NCI-H345 (cell line): ENCODE measurements at places on chromosomes 6 and 20.

DNA sequence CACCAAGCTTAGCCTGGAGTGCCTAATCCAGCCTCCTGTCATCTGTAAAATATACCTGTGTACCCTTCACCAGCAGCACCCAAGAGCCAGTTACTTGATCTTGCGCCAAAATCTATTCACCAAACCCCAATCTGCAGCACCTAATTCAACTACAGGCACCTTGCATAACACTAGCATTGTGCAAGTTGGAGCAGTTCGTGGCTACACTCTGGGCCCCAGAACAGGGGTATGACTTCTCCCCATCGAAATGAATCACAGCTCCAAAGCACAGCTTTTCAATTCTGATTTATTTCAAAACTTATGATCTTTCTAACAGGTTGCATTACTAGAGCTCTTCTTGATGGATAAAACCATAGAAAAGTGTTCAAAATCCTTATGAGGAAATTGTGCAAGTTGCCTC is 100.4 kb upstream of the TCF21 start:
- no peak for DNase-seq

DNA sequence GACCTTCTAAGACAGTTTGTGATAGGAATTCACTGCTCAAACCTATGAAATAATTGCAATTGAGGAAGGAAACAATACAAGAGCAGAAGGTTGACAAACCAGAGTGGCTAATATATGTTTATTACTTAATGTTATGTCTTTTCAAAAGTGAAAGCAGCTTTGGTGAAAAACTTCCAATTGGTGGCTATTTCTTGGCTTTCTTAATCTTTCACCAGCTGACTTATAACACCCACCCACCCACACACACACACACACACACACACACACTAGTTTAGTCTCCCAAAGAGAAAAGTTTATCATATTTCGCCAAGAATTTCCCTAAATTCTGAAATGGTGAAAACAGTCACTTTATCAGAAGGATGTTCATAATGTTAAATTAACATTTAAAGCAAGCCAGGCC is 583.5 kb downstream of the EYS start:
- no peak for DNase-seq

GRCh38 chr6:25963426-25964123 is 973 bp downstream of the TRIM38 start:
- peak; percentile 39 for DNase-seq

DNA sequence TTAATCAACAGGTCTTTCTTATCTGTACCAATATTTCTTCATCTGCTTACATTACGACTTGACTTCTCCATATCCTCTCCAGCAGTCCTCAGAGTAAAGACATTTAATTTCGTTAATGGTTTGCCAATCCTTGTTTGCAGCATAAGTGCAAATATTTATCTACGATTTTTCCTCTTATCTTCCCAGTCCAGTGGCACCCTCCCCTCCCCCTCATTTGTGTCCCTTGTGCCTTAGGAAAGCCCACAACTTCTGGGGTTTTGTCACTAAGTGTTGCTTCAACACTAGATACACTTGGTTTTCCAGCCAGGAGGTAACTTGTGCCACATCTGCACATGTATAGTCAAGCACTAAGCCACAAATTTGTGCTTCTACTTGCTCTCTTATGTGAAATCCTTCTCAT is 327.2 kb downstream of the CBLN4 start:
- no peak for DNase-seq

DNA sequence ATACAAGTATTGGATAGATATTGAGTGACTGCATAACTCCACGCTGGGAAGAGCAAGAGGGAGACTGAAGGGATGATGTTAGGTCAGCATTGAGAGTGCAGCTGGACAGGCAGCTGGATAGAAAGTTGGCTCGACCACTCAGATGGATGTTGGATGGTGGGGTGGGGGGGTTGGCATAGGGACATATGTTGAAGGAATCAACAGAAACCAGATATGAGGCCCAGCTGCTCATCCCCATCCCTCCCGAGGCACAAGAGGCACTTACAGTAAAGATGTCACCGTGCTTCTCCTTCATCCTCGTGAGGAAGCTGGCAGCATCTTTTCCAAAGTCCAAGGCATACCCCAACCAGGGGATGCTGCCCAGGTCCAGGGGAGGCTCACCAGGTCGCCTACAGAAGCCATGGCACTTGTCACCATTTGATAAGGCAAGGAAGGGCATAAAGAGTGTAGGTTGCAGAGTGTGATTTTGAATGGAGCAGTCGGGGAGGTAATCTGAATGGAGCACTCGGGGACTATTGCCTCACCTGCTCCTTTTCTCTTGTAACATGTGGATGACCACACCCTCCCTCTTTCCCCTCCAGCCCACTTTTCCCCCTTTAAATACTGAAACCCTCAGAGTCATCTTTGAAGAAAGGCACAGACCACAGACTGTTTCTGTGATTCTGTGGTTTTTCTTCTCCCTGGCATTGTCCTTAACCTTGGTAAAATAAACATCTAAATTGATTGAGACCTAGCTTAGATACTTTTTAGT is 18.0 kb downstream of the PTGIS start:
- DNase-seq, result no peak

DNA sequence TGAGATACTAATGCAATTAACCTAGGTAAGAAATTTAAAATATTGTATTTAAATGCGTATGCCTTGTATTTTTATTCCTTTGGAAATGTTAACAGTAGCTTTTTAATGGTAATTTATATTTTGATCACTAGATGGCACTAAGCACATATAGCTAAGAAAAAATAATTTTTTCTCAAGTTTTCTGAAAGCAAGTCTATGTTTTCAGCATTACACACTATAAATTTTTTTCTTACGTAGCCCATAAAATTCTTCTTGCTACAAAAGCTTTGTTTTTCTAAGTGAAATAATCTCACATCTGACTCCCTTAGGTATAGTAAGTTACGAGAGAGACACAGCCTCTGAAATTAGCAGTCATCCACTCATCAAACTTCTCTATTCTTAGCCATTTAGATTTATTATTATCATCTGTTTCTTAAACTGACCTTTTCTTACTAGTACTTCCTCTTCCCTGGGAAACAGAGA is 35.7 kb downstream of the TSPYL4 start:
- DNase-seq, result no peak

DNA sequence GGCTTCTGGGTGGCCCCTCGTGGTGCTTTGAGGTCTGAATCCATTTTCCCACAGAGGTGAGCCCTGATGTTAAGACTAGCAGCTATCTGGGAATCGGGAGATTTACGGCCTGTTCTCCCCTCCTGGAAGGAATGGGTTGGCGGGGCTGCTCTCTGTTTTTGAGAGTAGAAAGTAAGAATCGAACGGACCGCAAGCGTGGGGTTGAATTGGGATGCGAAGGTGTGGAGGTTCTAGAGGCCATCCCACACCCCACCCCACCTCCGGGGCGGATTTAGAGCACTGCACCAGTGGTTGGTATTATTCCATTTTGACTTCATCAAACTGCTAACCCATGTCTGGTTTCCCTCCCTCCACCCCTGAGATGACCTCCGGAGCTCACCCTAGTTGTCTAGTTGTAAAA is 11.5 kb downstream of the PYGB start:
- no peak for DNase-seq
